T-cell (primary cell): ENCODE measurements at places on chromosomes 16 and 17.

GRCh38 chr16:30372725-30373124, 1.9 kb upstream of the MYL11 start:
- peak overlapping the region; percentile 73 for H3K27ac ChIP-seq
- DNase-seq = no peak
- no peak overlapping the region for H3K4me3 ChIP-seq
- no peaks in the 10 kb centered on the region for H3K27me3 ChIP-seq

- H3K27ac ChIP-seq = no peak overlapping the region
- no peak overlapping the region for H3K4me3 ChIP-seq
- H3K36me3 ChIP-seq = no peaks in the 10 kb centered on the region
- DNase-seq = no peak
- H3K27me3 ChIP-seq = no peaks in the 10 kb centered on the region
Measured at GRCh38 chr16:66878067-66878466, 2.2 kb upstream of the PDP2 start.

DNA sequence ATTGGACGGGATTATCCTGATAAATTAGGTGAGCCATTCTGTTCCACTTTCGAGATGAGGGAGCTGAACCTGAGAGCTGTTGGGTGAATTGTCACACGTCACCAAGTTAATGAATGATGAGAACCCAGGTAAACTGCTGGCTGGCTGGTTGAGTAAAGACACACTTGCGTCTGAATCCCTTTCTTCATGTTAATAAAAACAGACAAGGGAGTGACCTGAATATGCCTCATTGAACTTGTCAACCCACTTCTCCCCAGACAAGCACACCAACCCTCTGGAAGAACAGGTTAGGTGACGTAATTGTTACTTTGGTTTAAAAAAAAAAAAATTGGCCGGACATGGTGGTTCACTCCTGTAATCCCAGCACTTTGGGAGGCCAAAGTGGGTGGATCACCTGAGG, 400.9 kb upstream of the CDH5 start:
- DNase-seq = no peak
- H3K27ac ChIP-seq = no peak overlapping the region
- H3K4me1 ChIP-seq = no peaks in the 10 kb centered on the region

DNA sequence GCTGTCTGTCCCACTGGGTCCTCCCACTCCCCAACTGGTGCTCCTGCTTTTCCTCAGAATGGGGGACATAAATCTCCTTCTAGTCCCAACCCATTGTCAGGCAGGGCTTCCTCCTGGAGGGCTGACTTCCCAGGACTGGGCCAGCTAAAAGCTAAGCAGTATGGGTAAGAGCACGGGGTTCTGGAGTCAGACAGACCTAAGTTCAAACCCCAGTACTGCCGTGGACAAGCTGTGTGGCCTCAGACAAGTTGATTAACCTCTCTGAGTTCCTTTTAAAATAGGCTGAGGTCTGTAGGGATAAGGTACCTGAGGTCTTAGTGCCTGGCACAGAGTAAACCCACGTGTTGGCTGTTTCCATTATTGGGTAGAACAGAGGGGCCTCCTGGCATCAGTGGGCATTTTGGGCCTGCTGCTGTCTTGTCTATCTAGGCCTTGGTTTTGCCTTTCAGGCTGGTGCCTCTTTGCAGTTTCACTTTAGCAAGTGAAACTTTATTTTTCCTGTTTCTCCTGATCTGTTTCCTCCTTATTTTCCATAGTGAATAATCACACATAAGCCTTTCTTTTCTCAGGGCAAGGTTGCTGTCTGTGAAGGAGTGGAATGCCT, 114.6 kb downstream of the PRKCB start:
- no peaks in the 10 kb centered on the region for H3K27me3 ChIP-seq
- peaks cover 48% of the 10 kb centered on the region for H3K4me1 ChIP-seq
- no peak for DNase-seq
- H3K27ac ChIP-seq = peak overlapping the region; percentile 86
- no peak overlapping the region for H3K4me3 ChIP-seq

DNA sequence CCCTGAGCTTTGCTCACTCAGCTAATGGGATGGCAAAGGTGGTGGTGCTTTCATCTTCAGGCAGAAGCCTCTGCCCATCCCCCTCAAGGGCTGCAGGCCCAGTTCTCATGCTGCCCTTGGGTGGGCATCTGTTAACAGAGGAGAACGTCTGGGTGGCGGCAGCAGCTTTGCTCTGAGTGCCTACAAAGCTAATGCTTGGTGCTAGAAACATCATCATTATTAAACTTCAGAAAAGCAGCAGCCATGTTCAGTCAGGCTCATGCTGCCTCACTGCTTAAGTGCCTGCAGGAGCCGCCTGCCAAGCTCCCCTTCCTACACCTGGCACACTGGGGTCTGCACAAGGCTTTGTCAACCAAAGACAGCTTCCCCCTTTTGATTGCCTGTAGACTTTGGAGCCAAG, 5.7 kb upstream of the MAPK8IP3 start:
- DNase-seq = no peak
- H3K27me3 ChIP-seq = no peaks in the 10 kb centered on the region
- no peak overlapping the region for H3K4me3 ChIP-seq
- no peaks in the 10 kb centered on the region for H3K4me1 ChIP-seq

DNA sequence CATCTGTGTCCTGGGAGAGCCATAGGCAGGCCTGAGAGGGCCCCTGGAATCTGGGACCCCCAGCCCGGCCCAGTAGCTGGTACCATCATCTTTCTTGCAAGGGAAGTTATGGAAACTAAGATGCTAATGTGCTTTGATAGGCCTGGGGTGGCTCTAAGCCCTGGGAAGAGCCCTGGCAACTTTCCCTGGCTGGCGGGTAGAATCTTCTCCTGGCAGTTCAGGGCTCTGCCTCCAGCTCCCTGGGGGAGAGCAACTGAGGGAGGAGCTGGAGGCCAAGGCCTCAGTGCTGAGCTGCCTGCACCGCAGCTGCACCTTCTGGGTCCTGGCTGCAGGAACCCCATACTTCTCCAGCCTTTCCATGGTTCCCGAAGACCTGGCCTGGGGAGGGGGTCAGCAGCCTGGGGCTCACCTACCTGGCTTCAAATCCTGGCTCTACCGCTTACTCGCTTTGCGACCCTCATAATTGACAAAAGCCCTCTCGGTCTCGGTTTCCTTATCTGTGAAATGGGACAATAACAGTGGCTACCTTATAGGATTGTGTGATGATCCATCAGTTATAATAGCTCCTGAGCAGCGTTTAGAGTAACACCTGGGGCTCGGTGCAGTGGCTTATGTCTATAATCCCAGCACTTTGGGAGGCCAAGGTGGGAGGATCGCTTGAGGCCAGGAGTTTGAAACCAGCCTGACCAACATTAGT, 333.7 kb downstream of the SEC14L1 start:
- no peak for DNase-seq
- H3K27ac ChIP-seq = peak overlapping the region; percentile 65
- H3K27me3 ChIP-seq = no peaks in the 10 kb centered on the region
- peaks cover 55% of the 10 kb centered on the region for H3K36me3 ChIP-seq

- H3K4me1 ChIP-seq = no peaks in the 10 kb centered on the region
- no peaks in the 10 kb centered on the region for H3K27me3 ChIP-seq
- peaks cover 40% of the 10 kb centered on the region for H3K36me3 ChIP-seq
- no peak overlapping the region for H3K27ac ChIP-seq
- H3K4me3 ChIP-seq = no peak overlapping the region
Measured at GRCh38 chr17:48074322-48075081, 26.3 kb downstream of the NFE2L1 start.

- H3K27me3 ChIP-seq = no peaks in the 10 kb centered on the region
- no peak overlapping the region for H3K27ac ChIP-seq
- no peaks in the 10 kb centered on the region for H3K4me1 ChIP-seq
- no peak overlapping the region for H3K4me3 ChIP-seq
- H3K36me3 ChIP-seq = no peaks in the 10 kb centered on the region
- DNase-seq = no peak
Measured at GRCh38 chr16:58931436-58931835, 197.3 kb upstream of the GOT2 start.

DNA sequence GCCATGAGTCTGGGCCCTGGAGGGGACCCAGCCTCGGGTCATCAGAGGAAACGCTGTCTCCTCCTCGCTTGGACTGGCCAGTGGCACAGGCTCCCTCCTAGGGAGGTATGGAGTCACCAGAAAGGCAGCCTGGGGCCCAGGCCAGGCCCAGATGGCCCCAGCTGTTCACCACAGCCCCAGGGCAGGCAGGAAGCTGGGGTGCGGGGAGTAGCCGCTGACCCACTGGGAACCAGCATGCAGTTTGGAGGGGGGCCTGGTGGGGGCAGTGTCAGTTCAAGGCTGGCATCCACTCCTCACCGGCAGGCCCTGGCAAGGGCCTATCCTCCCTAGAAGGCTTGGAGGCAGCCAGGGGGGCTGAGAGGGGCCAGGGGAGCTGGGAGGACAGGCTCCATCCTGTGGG, 48.8 kb downstream of the SDK2 start:
- peaks cover 32% of the 10 kb centered on the region for H3K4me1 ChIP-seq
- H3K27me3 ChIP-seq = no peaks in the 10 kb centered on the region
- peak; percentile 6 for DNase-seq
- no peak overlapping the region for H3K4me3 ChIP-seq
- H3K36me3 ChIP-seq = no peaks in the 10 kb centered on the region

GRCh38 chr16:15523939-15524338, 89.6 kb downstream of the BMERB1 start:
- H3K27ac ChIP-seq = no peak overlapping the region
- H3K4me1 ChIP-seq = no peaks in the 10 kb centered on the region
- no peak overlapping the region for H3K4me3 ChIP-seq

GRCh38 chr16:72673118-72673517, 374.8 kb downstream of the ZFHX3 start:
- no peak overlapping the region for H3K4me3 ChIP-seq
- no peak overlapping the region for H3K27ac ChIP-seq
- H3K27me3 ChIP-seq = no peaks in the 10 kb centered on the region

- H3K4me3 ChIP-seq = no peak overlapping the region
- no peaks in the 10 kb centered on the region for H3K27me3 ChIP-seq
- no peak for DNase-seq
Measured at GRCh38 chr17:46741122-46741730, 77.3 kb downstream of the WNT3 start.

DNA sequence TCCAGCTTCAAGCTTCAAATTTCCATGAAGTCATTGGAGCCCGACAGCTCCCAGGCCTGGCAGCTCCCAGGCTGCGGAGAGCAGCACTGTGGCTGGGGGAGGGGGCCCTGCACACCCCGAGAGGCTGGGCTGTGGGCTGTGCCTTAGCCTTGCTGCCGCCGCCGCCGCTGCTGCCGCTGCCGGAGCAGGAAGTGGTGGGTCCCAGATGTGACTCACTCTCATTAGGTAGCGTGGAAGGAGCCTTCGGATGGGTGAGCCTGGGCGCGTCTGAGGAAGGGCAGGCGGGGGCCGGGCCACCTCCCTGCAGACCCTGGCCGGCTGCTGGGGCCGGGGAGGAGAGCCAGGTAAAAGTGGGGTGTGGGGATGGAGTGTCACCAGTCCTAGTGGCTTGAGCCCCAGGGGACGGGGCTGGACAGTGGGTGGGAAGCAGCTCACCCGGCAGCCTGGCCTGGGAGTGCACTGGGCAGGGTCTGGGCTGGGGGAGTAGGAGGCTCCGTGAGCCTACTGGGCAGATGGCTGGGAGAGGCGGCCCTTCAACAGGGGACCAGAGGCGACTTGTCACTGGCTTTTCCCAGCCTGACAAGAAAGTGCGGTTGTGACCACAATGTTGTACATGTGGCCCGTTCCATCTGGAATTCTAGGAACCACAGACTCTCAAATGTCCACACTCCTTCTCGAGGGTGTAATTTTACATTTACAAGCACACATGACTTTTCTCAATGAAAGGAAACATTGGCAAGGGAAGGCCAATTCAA, at the start of gene ADCY7:
Gene ADCY7 (plus strand): TSS at position 215 of the 755 bp plus-strand sequence. CDS start 21,629 bp downstream, outside the sequence.
- H3K36me3 ChIP-seq = peaks cover 11% of the 10 kb centered on the region
- H3K27ac ChIP-seq = peak within 1 kb of the TSS; percentile 80
- peaks cover 64% of the 10 kb centered on the region for H3K4me1 ChIP-seq
- no peaks in the 10 kb centered on the region for H3K27me3 ChIP-seq
- H3K4me3 ChIP-seq = peak within 1 kb of the TSS; percentile 95

DNA sequence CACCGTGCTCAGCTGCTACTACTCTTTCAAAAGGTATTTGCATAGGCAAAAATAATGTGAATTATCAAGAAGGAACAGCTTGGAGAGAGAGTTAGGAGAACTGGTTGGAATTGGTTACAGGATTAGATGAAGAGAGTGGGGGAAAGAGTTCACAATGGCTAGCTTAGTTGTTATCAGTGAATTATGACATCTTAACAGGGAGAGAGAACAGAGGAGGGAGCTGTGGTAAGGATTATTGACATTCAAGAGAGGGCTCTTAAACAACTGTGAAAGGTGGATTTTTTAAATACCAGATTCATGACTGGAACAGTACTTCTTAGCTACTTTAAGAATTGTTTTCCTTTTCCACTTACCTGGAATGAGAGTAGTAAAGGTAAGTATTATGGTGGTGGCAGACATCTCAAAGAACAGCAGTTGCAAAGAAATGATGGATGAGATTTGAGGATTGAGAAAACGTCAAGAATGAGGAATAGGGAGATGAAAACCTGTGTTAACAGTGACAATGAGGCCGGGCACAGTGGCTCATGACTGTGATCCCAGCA, 43.9 kb upstream of the SLC5A11 start:
- DNase-seq = no peak
- H3K4me1 ChIP-seq = no peaks in the 10 kb centered on the region
- no peaks in the 10 kb centered on the region for H3K27me3 ChIP-seq
- no peak overlapping the region for H3K27ac ChIP-seq
- no peak overlapping the region for H3K4me3 ChIP-seq

- H3K36me3 ChIP-seq = no peaks in the 10 kb centered on the region
- H3K4me3 ChIP-seq = no peak overlapping the region
Measured at GRCh38 chr17:71869841-71870545, 250.8 kb upstream of the SOX9 start.

DNA sequence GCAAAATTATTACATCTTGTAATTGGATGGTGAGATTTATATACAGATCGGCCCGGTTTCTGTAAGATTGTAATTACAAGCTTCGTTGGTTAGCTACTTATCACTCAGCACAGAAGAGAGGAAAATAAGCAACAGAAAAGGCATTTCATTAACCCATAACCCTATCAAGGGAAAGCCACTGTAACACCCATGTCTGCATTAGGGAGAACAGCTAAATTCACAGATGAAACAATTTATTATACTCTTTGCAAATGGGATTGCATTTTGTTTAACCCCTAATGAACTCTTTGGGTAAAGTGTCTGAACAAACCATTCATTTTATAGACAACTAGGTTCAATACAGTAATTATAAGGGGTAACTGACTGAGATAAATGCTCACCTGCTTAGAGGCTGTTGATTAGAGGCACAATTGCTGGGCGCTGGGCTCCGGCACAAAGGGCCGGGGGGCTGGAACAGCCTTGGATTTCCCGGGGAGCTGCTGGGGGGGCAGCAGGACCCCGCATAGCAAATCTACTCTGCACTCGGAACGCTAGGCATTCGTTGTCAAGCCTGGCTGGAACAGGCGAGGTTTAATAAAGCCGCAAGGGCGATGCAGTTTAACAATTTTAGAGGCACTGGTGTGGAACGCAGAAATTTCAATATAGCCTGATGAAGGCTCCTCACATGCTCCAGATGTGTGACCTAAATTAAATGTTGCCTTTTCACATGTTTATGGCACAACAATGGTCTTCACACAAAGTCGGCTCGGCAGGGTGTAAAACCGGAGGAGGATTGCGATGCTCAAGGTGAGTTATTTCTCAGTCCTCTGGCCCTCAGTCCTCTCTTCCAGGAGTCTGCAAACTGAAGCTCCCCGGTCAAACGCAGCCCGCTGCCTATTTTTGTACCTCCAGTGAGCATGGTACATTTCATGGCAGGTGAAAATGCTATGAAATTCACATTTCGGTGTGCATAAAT, 134.0 kb upstream of the IRX6 start:
- no peaks in the 10 kb centered on the region for H3K4me1 ChIP-seq
- no peaks in the 10 kb centered on the region for H3K27me3 ChIP-seq
- no peak for DNase-seq
- no peak overlapping the region for H3K4me3 ChIP-seq
